NCI-H2029 (cell line): ENCODE measurements at places on chromosomes 13 and 19.

GRCh38 chr19:19179548-19180441, 9.7 kb upstream of the MEF2B start:
- no peak for DNase-seq

- DNase-seq = no peak
Observed at GRCh38 chr19:18045307-18046050, 37.5 kb downstream of the ARRDC2 start.

GRCh38 chr19:43467276-43467675, 1.9 kb upstream of the LYPD3 start:
- DNase-seq = no peak

DNA sequence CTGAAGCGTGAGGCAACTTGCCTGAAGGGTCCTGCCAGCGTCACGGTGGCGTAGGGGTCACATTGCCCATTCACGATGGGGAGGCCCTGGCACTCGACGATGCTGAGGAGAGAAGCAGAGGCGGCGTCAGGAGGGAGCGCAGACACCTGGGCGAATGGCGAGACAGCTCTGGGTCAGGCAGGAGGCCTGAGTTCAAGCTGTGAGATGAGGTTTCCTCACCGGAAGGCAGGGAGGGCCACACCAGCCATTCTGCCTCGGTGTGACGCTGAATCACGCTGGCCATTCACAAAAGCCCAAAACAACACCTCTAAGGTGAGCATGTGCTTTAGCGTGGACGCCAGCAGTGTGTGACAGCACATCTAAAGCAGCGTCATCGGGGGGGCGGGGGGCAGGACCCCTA, 54.0 kb upstream of the C13orf46 start:
- no peak for DNase-seq

DNA sequence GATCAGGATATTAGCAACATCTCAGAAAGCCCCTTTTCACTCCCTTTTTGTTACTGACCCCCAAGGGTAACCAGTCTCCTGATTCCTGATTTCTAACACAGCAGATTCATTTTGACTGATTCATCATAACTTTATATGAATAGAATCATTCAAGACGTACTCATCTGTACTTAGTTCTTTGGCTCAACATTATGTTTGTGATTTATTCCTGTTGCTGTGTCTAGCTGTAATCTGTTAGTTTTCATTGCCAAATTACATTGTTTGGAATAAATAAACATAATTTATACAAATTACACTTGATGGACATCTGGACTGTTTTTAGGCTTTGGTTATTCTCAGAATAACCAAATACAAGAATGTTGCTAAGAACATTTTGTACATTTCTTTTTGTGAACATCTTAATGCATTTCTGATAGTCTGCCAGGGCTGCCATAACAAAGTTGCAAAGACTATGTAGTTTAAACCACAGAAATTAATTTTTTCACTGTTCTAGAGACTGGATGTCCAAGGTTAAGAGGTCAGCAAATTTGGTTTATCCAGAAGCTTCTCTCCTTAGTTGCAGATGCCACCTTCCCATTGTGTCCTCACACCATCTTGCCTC, 62.8 kb upstream of the EDNRB start:
- no peak for DNase-seq
